ENCODE measurements at places on chromosomes 11 and 22. TPM values are rescaled to one million over a fixed set of nuclear protein-coding genes. Genes with fewer than 3 reads are reported as not detected.

DNA sequence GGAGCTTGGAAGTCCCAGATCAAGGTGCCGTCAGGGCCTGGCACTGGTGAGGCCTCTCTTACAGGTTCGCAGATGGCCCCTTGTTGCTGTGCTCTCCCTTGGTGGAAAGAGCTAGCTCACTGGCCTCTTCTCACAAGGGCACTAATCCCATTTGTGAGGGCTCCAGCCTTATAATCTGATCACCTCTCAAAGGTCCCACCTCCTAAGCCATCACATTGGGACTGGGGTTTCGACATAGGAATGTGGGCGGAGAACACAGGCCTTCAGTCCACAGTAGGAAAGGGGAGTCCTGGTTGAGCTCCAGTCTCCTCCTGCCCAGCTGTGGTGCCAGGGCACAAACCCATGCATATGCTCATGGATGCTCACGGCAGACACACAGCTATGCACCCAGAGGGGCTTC is 14.0 kb upstream of the LRRC32 start:
- DNase-seq: no peak

GRCh38 chr11:112211536-112211935 is 14.7 kb upstream of the PTS start:
- DNase-seq: no peak

DNA sequence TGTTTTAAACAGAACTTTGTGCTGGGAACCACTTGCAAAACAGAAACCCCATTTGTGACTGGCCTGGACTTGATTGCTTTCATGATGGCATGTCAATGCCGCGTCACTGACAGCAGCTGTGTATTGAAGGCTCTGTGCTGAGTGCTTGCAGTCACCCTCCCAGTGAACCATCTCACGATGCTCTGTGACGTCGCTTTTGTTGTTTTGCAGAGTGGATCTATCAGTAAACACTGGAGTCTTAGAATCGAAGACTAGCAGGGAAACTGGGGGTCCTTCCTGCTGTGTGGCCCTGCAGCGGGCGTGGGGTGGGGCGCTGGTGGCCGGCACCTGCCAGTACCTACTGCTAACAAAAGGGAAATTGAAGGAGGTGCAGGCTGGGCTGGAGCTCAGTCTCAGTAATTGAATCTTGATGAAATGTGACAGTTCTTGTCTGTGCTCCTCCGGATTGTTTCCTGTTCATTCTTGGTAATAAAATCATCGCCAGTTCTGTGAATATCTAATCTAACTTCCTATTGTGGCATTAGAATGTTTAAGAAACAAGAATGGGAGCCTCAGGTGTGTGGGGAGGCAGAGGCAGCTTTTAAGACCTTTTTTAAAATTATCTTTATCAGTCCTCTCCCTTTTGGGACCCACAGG is 50.5 kb upstream of the PARVG start:
- DNase-seq: no peak

The GAL3ST3 gene
- 1.8 TPM for total RNA-seq

The NXPE2 gene
- not detected for total RNA-seq

The PC gene
- 33.7 TPM for total RNA-seq

GRCh38 chr22:38467904-38468442 is at the start of gene KDELR3:
KDELR3 (plus strand) TSS chr22:38468096; CDS start chr22:38468234, 138 bp downstream.
- no peak for DNase-seq

The CCDC73 gene
- not detected for total RNA-seq

- no peak for DNase-seq
Observed at GRCh38 chr11:77108436-77108835, 5.8 kb downstream of the OMP start.

The ZP1 gene
- total RNA-seq: 0.49 TPM

The GPHA2 gene
- not detected for total RNA-seq

GRCh38 chr22:38034884-38035529 is 22.2 kb upstream of the PICK1 start:
- DNase-seq: no peak

DNA sequence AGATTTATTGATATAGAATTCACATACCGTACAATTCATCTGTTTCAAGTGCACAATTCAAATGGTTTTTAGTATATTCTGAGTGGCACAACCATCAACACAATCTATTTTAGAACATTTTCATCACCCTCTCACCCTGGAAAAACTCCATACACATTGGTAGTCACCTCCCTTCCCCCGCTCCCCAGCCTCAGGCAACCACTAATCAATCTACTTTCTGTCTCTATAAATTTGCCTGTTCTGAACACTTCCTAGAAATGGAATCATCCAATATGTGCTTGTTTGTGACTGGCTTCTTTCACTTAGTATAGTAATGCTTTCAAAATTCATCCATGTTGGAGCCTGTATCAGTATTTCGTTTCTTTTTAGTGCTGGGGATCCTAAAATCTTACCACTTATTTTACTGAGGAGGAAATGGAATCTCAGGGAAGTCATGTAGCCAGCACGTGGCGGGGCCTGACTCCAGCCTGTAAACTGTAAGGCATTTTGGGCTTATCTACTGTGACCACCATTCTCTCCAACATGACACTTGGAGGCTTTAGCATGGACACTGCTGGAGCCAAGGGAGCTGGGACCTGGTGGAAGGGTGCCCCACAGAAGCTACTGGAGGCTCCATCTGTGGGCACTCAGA is 905 bp upstream of the UCP3 start:
- no peak for DNase-seq

The OR4D9 gene
- not detected for total RNA-seq

DNA sequence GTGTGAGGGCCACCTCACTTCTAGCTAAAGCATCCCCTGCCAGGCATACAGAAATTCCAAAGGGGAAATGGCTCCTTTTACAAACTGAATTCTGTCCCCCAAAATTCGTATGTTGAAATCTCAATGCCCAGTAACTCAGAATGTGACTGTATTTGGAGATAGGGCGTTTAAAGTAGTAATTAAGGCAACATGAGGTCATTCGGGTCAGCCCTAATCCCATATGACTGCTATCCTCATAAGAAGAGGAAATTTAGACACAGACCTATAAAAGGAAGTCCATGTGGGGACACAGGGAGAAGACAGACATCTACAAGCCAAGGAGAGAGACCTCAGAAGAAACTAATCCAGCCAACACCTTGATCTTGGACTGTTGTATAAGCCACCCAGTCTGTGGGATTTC is 119.1 kb downstream of the CHST1 start:
- no peak for DNase-seq

The GRAMD4 gene
- total RNA-seq: 23.8 TPM

The SCGB1A1 gene
- not detected for total RNA-seq

The OR2D2 gene
- total RNA-seq: not detected

Measured in chondrocyte (in vitro differentiated cells).